ENCODE measurements at places on chromosomes 5 and 9.

DNA sequence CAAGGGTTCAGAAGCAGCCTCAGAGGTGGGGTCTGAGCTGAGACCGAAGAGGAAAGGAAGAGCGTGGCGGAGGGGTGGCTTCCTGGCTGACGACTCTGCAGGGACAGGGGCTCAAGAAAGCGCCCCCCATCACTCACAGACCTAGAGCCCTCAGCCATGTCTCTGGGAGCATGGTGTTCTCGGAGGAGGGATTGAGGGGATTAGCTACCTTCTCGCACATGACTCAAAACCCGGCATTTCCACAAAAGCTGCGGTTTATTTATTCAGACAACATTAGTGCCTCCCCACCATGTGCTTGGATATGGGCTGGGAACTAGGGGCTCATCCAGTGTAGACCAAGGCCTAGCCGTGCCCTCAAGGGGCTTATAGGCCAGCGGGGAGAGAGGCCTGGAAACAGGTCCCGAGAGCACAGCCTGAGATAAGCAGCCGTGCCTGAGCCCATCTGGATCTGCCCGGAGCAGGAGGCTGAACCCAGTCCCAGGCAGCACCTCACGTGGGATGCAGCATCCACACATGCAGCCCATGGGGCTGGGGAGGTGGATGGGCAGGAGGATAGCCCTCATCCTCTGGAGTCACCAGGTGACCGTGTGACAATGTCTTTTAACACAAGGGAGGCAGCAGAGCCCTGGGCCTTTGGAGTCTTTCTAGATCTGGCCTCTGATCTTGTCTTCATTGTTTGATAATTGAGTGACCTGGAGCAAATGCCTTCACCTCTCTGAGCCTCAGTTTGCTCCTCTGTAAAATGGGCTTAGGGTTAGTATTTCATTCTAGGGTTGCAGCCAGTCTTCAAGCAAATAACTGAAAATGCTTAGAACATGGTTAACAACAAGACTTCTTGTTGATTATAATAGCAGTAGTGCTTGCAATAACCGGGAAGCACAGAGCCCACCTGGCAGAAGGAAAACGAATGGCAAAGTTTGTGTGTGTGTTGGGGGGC is 878 bp upstream of the HMCN2 start:
- DNase-seq: no peak

GRCh38 chr9:87497604-87498045 is at the start of gene DAPK1:
TSS of gene DAPK1 (plus strand) at chr9:87497867. CDS start at chr9:87499078, 1,211 bp downstream.
- no peak for DNase-seq

DNA sequence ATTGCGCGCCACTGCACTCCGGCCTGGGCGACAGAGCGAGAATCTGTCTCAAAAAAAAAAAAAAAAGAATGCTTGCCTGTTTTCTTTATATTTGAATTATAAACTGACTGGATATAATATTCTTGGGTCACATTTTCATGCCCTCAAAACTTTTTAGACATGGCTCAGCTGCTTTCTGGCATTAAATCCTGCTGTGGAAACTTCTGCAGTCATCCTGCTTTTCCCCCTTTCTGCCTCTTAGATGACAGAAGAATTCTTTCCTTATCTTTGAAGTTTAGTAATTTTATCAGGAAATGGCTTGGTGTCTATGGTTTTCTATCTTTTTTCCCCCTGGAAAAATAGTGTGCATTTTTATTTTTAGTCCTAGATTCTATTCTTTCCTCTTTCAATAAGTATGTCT is 234.5 kb downstream of the AOPEP start:
- DNase-seq: no peak

GRCh38 chr5:137880313-137880712 is 8.9 kb upstream of the PKD2L2 start:
- DNase-seq: no peak

DNA sequence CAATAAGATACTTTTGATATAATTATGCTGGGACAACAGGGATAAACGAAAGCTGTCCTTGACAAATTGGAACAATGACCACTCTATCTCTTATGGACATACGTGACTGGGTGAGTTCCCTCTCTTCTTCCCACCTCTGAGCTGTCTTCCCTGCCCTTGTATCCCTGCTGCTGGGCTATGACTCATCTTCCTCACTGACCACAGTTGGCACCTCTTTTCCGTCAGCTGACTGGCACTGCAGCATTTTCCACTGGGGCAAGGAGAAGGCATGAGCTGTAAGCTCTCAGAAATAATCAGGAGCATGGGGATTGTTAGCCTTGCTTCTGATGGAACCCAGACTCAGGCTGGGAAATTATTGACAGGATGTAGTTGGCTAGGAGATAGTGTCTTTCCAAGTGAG is 48.7 kb downstream of the PCSK1 start:
- no peak for DNase-seq

DNA sequence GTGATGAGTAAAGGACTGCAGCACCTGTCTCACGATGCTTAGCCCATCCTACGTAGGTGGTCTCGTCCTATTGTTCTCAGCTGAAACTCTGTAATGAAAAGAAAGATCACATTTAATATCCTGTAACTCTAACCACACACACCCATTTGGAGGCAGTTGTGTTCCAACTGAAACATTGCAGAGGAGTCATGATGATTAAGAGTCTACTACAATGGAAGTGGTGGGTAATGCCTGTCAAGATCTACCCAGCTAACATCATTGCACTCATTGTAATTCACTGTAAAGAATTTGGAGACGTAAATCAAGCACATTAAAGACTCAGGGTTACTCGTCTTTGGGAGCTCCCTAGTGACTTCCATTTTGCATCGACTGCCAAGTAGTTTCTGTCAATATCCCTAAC is 106.0 kb upstream of the PTPN3 start:
- DNase-seq: no peak

DNA sequence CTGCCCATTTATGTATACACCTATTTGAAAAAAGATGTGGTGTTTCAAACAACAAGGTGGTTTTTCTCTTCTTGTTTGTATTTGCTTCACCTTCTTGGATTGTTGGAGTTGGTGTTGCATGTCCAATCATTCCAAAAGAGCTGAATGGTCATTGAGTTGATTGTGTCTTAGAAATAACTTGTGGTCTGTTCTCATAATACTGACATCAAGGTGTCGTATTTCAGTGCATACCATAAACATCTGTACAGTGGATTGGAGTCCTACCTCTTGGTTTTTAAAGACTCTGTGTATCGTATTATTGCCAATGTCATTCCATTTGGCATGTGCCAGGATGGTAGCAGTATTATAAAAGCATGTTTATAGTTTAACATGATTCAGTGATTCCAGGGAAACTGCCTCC is 73.2 kb downstream of the TRIO start:
- DNase-seq: no peak

GRCh38 chr9:91186632-91187108 is 175.0 kb downstream of the AUH start:
- no peak for DNase-seq

- DNase-seq: no peak
Observed at GRCh38 chr9:85575868-85576267, 165.9 kb downstream of the AGTPBP1 start.

DNA sequence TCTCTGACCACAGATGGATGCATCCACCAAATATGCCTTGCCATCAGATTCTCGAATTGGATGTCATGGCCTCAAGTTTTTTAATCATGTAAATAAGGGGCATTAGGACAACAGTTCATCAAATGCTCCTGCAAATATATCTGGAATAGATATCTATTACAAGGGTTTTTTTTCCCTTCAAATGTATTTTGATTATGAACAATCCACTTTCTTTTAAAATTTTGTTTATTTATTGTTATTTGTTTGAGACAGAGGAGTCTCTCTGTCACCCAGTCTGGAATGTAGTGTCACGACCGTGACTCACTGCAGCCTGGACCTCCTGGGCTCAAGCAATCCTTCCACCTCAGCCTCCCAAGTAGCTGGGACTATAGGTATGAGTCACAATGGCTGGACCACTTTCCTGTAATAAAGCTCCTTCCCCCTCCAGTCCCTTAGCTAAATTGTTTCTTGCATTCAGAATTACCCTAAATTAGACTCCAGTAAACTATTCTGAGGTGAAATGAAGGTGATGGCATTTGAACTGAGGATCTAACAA is 1412.1 kb downstream of the EFNA5 start:
- DNase-seq: no peak

DNA sequence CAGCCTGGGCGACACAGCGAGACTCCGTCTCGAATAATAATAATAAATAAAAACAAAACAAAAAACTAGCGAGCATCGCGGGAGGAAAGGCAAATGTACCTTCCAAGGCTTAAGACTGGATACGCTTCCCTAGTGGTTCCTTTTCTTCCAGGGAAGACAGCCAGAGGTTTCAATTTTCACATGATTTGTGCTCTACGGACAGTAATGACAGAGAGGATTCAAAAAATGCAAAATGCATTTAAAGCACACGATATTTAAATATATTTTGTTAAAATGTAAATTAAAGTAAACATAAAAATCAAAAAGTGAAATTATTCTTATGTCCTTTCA is 4.3 kb upstream of the TRIM41 start:
- no peak for DNase-seq

- DNase-seq: no peak
Observed at GRCh38 chr5:170971-171800, 20.1 kb upstream of the LRRC14B start.

DNA sequence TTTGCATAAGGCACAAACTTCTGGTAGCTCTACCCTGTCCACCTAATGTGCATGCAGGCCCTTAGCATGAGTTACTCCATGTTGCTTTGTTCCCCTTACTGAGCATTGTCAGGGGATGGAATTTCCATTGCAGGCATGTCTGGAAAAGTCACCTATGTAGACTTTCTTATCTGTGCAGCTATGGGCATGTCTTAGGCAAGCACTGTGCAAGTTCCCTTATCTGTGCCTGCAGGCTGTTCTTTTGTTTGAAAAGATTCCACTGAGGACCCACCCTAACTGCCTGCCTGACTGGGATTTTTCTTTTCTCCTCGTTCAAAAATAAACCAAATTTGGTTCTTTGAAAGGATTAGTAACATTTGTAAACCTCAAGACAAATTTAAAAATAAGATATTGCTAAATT is 587.0 kb downstream of the CDH18 start:
- no peak for DNase-seq

Measured in CD4-positive, alpha-beta T cell treated with Interleukin-12 subunit alpha and Interleukin-12 subunit beta, for 1 hour (primary cell).